Right cardiac atrium (tissue), 5 donors: ENCODE measurements at places on chromosomes 3 and 15. TPM values are rescaled to one million over a fixed set of nuclear protein-coding genes. Genes with fewer than 3 reads are reported as not detected.

- no peak for DNase-seq
Observed at GRCh38 chr3:57791245-57791644, 35.1 kb downstream of the SLMAP start.

GRCh38 chr3:140756240-140757016, 78.6 kb downstream of the TRIM42 start:
- no peak for DNase-seq

GRCh38 chr3:53226841-53227407, 28.9 kb downstream of the TKT start:
- no peak for DNase-seq

DNA sequence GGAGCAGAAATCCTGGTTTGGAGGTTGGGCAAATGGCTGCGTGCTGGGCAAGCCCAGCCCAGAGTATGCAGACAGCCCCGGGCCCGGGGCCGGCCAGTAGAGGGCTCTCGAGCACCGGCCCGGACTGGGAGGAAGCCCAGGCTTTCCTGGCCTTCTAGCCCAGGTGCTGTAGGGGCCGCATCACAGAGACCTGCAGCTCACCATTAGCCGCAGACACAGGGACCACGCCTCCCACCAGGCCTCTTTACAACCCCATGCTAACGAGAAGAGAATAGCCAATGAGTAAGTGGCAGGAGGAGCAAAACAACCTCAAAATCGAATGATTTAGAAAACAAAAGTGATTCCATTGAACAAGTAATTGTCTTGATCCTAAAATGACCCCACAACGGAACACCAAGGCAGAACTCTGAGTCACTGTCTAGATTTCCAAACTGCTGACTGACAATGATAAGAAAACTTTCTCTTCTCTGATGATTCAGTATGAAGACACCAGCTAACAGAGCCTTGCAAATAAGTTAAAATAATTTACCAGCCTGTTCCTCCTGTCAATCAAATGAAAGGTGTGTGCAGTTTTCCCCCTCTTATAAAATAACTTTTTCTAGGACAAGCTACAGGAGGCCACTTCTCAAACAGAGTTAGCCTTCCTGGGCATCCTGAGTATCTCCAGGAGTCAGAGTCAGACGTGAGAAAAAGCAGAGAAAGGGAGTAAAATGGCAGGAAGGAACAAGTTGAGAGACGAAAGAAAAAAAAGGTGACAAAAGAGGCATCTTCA, 102.2 kb downstream of the DGKG start:
- DNase-seq = peak; percentile 85

SAXO2 gene
- total RNA-seq = 2.6 TPM

C3orf22 gene
- not detected for total RNA-seq

ERC2 gene
- 9.2 TPM for total RNA-seq
